Lung microvascular endothelial cell (primary cell): ENCODE measurements at places on chromosomes 13 and 19. TPM values are rescaled to one million over a fixed set of nuclear protein-coding genes. Genes with fewer than 3 reads are reported as not detected.

The TMC4 gene
- 0.22 TPM in 1 of 2 replicates, not detected in the other for total RNA-seq

The ZNF432 gene
- 3.5 and 5.2 TPM in 2 replicates for total RNA-seq

The GJB2 gene
- not detected in 2 replicates for total RNA-seq

The OSCAR gene
- total RNA-seq: under 0.01 TPM in 1 of 2 replicates, not detected in the other

The PROZ gene
- 0.20 TPM in 1 of 2 replicates, not detected in the other for total RNA-seq

The SYT3 gene
- total RNA-seq: under 0.01 TPM in 2 replicates

The CLC gene
- not detected in 2 replicates for total RNA-seq

The PRR12 gene
- 1.1 and 2.0 TPM in 2 replicates for total RNA-seq

The IFNL1 gene
- total RNA-seq: not detected in 2 replicates

The ICAM5 gene
- total RNA-seq: under 0.01 TPM in 1 of 2 replicates, not detected in the other

The SRRM5 gene
- not detected in 2 replicates for total RNA-seq

The ERICH6B gene
- not detected in 2 replicates for total RNA-seq

The MATK gene
- total RNA-seq: 0.20 and 0.22 TPM in 2 replicates

The ZNF446 gene
- total RNA-seq: 3.0 and 3.1 TPM in 2 replicates

The RUBCNL gene
- 0.20 TPM in 1 of 2 replicates, not detected in the other for total RNA-seq

The PCDH9 gene
- 0.20 and 0.65 TPM in 2 replicates for total RNA-seq

The FCGBP gene
- under 0.01 TPM in 2 replicates for total RNA-seq

The SIGLECL1 gene
- not detected in 2 replicates for total RNA-seq

The TIMM29 gene
- 24.0 and 32.7 TPM in 2 replicates for total RNA-seq

The DZIP1 gene
- total RNA-seq: 0.79 and 1.1 TPM in 2 replicates

The ZNF567 gene
- 3.7 and 5.0 TPM in 2 replicates for total RNA-seq

The CHAF1A gene
- 3.6 and 7.8 TPM in 2 replicates for total RNA-seq

The PRSS57 gene
- not detected in 2 replicates for total RNA-seq

The CEACAM8 gene
- not detected in 2 replicates for total RNA-seq

The KLHL1 gene
- total RNA-seq: not detected in 2 replicates

The APOC4 gene
- not detected in 2 replicates for total RNA-seq

The CAPN12 gene
- under 0.01 TPM in 2 replicates for total RNA-seq

The IRGC gene
- not detected in 2 replicates for total RNA-seq

The NKPD1 gene
- total RNA-seq: 0.20 and 0.22 TPM in 2 replicates

The ZNF534 gene
- total RNA-seq: not detected in 2 replicates

The RDH8 gene
- not detected in 2 replicates for total RNA-seq

The ZNF536 gene
- not detected in 2 replicates for total RNA-seq

The CCL25 gene
- not detected in 2 replicates for total RNA-seq

The UPK1A gene
- total RNA-seq: not detected in 2 replicates

The LIG4 gene
- total RNA-seq: 7.6 and 10.3 TPM in 2 replicates

The SPTBN4 gene
- 0.22 TPM in 1 of 2 replicates, not detected in the other for total RNA-seq

The ZNF100 gene
- 2.0 and 3.2 TPM in 2 replicates for total RNA-seq

The SIX5 gene
- total RNA-seq: 3.3 and 5.0 TPM in 2 replicates

The THOP1 gene
- total RNA-seq: 26.6 and 36.8 TPM in 2 replicates

The MYO1F gene
- total RNA-seq: 0.22 and 0.40 TPM in 2 replicates
